A549 treated with CpdA at 1 μM for 4 hours (cell line): ENCODE measurements at places on chromosomes 7 and 10. TPM values are rescaled to one million over a fixed set of nuclear protein-coding genes. Genes with fewer than 3 reads are reported as not detected.

GSDME gene
- 26.9 to 36.0 TPM (median 32.0 TPM) in 5 replicates for total RNA-seq

CRYGN gene
- total RNA-seq, result not detected in 5 replicates

DKK1 gene
- total RNA-seq, result 302 to 387 TPM (median 332 TPM) in 5 replicates

RELN gene
- total RNA-seq, result 0.03 to 0.06 TPM in 2 of 5 replicates, not detected in the others

FBXL13 gene
- total RNA-seq, result 0.12 to 0.61 TPM (median 0.27 TPM) in 5 replicates

DOCK4 gene
- total RNA-seq, result 4.1 to 7.4 TPM (median 5.6 TPM) in 5 replicates

PNLIPRP2 gene
- total RNA-seq, result 0.09 to 0.13 TPM (median 0.10 TPM) in 3 of 5 replicates, not detected in the others
